IMR-90 (cell line): ENCODE measurements at places on chromosomes 7 and 10.

GRCh38 chr10:32323051-32323450 lies 23.9 kb downstream of the EPC1 start:
- no peaks in the 10 kb centered on the region for H3K27me3 ChIP-seq
- no peak overlapping the region for H3K27ac ChIP-seq
- no peak for DNase-seq
- H3K36me3 ChIP-seq = 0 out of 2 replicates have a peak, but pooled peaks cover 1% of the 10 kb centered on the region
- H3K4me1 ChIP-seq = peaks cover 2% of the 10 kb centered on the region; the same call in 1 of the 2 replicates

- no peaks in the 10 kb centered on the region; the same call in 1 of the 2 replicates for H3K27me3 ChIP-seq
- H3K36me3 ChIP-seq = no peaks in the 10 kb centered on the region
- H3K27ac ChIP-seq = no peak overlapping the region
- peaks cover 5% of the 10 kb centered on the region; the same call in 1 of the 2 replicates for H3K4me1 ChIP-seq
- DNase-seq = no peak
These were observed 175.2 kb downstream of the NSUN6 start for GRCh38 chr10:18476076-18476647.

GRCh38 chr7:44155191-44156185 lies 14.4 kb upstream of the MYL7 start:
- no peak overlapping the region for H3K27ac ChIP-seq
- DNase-seq = no peak
- H3K4me1 ChIP-seq = peaks cover 1% of the 10 kb centered on the region; the same call in 1 of the 2 replicates
- peaks cover 6% of the 10 kb centered on the region; the same call in 1 of the 2 replicates for H3K27me3 ChIP-seq
- no peaks in the 10 kb centered on the region for H3K36me3 ChIP-seq

GRCh38 chr7:12064586-12065127 lies 146.4 kb upstream of the TMEM106B start:
- DNase-seq = no peak
- no peaks in the 10 kb centered on the region for H3K27me3 ChIP-seq
- no peak overlapping the region for H3K27ac ChIP-seq
- no peaks in the 10 kb centered on the region for H3K36me3 ChIP-seq
- H3K4me1 ChIP-seq = no peaks in the 10 kb centered on the region

DNA sequence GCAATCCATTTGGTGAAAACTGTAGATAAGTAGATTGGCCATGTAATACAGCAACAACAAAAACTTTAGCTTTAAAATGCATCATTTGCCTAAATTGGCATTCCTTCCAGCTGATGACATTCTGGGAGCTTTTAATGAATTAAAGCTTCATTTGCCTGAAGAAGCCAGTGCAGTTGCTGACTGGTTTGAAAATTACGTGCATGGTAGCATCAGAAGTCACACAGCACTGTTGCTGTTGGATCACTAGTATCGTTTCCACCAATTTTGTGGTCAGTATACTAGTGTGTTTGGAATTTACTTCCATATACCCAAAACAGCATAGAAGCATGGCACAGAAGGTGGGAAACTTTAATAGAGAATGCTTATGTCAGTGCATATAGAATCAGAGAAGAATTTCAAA lies 194.9 kb downstream of the ETV1 start:
- DNase-seq = no peak
- H3K27ac ChIP-seq = no peak overlapping the region
- no peaks in the 10 kb centered on the region for H3K27me3 ChIP-seq
- H3K4me3 ChIP-seq = no peak overlapping the region
